Amniotic epithelial cell (primary cell): ENCODE measurements at places on chromosomes 7 and 10.

DNA sequence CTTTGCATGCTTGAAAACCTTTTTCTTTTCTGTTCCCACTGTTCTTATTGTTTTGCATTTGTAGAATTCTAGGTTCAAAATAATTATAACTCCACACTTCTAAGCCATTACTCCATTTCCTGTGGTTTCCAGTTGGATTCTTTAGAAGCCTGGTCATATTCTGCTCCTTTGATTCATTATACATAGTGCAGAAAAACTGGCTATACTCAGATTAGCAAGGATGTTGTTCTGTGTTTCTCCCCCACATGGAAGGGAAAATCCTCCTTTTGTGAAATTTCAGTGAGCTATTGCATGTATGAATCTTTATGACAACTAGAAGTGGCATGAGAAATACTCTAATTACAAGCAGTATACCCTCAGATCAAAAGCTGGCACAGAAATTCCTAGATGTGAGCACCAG is 79.5 kb downstream of the SLC13A1 start:
- DNase-seq: peak; percentile 95

DNA sequence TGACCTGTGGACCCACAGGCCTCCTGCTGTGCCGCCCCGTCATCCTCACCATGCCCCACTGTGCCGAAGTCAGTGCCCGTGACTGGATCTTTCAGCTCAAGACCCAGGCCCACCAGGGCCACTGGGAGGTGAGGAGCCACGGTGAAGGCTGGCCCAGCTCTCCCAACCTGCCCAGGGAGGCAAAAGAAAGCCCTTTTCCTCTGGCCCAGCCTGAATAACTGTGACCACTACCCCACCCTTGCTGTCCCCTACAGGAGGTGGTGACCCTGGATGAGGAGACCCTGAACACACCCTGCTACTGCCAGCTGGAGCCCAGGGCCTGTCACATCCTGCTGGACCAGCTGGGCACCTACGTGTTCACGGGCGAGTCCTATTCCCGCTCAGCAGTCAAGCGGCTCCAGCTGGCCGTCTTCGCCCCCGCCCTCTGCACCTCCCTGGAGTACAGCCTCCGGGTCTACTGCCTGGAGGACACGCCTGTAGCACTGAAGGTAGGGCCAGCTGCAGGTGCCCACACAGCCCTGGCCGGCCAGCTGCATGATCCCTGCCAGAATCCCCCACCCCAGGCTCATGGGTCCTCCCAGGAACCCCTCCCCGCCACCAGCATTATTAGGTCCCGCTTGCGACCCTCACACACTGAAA is 25.5 kb upstream of the SLC29A3 start:
- DNase-seq: no peak

GRCh38 chr7:143456992-143457793 is 13.9 kb downstream of the TAS2R60 start:
- no peak for DNase-seq

GRCh38 chr10:19848226-19848985 is 32.2 kb downstream of the PLXDC2 start:
- DNase-seq: peak; percentile 41

GRCh38 chr7:43756368-43757072 is 2.0 kb upstream of the BLVRA start:
- peak; percentile 74 for DNase-seq

GRCh38 chr7:107169120-107170050 is 582 bp downstream of the HBP1 start:
- peak; percentile 97 for DNase-seq

DNA sequence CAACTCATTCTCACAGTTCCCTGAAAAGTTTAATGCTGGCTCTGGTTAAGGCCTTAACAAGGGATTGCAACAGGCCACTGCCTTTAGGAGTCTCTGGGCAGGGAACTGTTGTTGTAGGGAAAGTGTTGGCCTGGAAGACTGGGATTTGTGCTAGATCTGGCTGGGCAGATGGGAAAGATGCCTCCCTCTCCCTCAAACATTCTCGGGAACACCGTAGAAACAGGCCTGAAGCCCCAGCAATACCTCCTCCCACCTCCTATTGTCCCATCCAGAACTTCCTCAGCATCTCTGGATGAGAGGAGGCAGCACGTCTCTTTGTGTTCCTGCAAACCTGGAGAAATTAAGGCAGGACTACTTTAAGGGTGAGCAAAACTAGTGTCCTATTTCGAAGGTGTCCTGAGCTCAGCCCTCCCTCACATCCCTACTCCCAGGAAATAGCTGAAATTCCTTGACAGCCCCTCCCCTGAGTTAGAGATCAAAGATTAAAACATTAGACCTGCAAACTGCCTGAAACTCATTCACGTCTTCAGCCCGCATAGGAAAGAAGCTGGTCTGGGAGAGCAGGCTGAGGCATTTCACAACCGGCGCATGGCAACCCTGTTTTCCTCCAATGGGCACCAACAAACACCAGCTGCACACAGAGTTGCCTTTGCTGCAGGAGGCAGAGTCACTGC is 10.9 kb upstream of the MAP3K8 start:
- peak; percentile 92 for DNase-seq

- DNase-seq: no peak
These were observed 42.9 kb upstream of the TCERG1L start for GRCh38 chr10:131354380-131354779.

DNA sequence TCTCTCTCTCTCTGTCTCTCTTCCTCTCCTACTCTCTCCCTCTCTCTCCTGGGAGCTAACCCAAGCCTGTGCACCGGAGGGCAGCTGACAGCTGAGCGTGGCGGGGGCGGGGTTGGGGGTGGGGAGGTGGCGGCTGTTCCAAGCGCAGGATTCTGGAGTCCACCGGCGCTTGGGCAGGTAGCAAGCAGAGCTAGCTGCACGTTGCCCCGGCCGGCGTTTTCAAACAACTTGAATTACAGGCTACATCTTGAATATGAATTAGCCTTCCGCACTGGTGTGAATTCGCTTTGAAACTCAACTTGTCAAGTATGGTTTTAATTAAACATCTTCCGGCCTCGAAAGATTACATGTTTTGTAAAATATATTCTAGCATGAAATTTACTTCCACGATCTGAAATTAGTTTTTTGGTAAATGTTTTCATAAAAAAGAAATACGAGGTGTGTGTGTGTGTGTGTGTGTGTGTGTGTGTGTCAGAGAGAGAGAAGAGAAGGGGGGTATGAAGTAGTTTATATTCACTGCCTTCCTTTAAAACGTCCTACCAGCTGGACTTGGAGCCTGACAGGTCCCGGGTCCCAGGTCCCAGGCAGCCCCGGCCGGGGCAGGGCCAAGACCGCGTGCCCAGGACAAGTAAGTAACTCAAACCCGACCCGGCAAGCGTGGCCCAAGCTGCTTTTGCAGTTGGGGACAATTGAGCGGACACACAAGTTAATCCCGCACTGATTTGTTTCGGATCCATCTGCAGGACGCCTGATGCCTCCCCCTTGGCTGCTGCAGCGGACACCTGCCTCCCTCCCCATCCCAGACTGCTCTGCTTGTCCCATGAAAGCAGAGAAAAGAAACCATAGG is 9.0 kb upstream of the DLX6 start:
- DNase-seq: no peak

DNA sequence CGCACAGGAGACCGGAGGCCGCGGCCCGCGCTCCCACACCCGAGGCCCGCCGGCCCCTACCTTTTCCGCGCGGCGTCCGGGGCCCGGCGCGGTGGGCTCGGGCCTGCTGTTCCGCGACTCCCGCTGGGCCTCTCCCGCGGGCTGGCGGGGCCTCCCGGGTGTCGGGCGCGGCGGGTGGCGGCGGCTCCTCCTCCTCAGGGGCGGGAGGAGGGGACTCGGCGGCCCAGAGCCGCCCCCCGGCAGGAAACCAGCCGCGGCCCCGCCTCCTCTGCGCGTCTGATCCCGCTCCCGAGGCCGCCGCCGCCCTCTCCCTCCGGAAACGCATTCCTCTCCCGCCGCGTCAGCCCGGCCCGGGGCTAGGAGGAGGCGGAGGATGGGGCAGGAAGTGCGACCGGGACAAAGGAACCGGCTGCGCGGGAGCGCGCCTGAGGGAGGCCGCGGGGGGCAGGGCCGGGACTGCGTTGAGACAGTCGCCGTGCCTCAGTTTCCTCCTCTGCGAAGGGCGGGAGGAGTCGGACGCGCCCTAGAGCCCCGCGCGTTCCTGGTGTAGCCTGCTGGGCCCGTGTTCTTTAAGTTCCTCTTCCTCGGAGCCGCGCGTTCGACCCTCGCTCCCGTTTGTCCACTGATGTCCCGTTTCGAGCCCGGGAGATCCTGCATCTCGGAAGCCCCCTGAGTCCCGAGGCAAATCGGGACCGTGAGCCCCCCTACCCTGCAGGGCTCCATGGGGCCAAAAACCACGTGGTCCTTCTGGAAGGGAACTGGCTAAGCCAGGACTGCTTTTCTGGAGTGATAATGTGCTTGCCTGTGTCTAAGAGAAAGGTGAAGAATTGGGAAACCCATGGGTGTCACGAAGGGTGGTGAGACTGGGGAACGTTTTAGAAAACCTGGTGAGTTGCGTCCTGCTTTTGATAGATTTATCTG is at the start of gene ITGB1:
Gene ITGB1 (minus strand): TSS at position 146 of the 921 bp plus-strand sequence. CDS start 22,672 bp downstream, outside the sequence.
- DNase-seq: peak; percentile 92

DNA sequence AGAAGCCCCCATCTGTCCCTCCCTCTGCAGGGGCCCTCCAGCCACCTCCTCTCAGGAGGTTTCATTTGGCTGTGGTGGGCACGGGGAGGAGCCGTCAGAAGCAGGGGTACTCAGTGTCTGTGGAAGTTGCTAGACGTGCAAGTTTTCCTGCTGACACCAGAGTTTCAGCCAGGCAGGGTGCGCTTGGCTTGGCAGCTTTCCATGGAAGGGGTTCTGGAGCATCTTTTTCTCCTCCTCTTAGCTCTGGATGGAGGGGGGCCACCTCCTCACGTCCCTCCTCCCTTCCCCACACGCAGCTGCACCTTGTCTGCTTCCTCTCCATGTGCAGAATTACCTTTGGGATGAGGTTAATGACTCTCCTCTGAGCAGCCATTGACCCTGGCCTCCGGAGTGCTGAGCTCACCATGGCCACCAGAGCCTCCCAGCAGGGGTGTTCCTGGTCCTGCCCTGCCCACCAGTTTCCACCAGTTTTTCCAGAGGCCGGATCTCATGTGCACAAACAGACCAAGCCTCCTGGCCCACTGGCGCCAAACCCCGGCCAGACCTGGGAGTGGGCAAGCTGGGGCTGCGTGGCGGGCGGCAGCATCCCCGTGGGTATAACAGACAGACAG is 579.8 kb upstream of the FOXK1 start:
- no peak for DNase-seq

GRCh38 chr10:125086691-125087090 is 73.7 kb downstream of the CTBP2 start:
- no peak for DNase-seq

DNA sequence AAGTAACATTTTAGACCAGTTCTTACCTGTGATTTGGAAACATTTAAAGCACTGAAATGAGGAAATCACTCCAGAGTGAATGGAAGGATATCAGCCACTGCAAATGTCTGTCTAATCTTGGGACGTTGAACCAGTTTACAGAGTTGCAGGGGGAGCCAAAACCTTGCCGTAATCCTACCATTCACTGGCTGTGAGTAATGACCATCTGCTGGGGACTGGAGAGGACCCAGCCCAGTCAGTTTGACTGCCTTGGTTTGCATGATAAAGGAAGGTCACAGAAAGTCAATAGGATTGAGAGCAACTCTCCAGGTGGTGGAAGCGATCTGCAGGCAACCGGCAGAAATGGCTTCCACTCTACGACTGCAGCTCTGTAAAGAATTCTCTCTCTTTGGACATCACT is 167.2 kb downstream of the AKR1D1 start:
- peak; percentile 64 for DNase-seq

GRCh38 chr7:76261931-76262330 is 40.5 kb upstream of the HSPB1 start:
- DNase-seq: no peak

DNA sequence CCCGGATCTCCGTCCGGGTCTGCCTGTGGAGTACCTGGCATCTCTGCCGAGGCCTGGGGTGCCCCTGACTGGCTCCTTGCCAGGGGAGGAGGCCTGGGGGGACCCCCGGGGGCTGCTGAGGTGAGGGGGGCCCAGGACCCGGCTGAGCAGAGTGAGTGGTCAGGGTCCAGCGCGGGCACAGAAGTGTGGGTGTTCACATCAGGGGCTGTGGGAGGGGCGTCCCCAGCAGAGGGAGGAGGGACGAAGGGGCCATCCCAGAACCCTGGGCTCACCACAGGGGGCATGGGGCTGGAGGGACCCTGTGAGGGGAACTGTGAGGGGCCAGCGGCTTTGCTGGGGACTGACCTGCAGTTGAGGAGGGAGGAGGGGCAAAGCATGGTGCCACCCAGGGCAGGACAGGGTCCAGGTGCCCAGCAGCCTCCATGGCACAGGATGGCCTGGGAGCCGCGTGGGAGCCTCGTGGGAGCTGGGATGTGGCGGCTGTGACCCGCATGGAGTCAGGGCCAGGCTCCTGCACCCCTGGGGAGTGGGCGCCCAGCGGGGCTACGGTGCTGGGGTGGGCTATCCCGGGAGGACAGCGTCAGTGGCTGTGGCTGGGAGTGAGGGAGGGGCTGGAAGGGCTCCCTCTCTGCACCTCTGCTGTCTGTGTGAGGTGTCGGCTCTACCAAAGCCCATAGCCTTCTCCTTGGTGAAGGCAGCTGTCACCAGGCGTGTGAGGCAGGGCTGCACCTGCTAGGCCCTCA is 91.2 kb downstream of the DNAJB6 start:
- no peak for DNase-seq

- DNase-seq: no peak
These were observed 293.4 kb upstream of the VWC2 start for GRCh38 chr7:49479936-49480544.

GRCh38 chr10:62589689-62590088 is 214.8 kb upstream of the ADO start:
- DNase-seq: peak; percentile 12

- no peak for DNase-seq
These were observed 37.9 kb downstream of the GPR26 start for GRCh38 chr10:123704076-123704475.

DNA sequence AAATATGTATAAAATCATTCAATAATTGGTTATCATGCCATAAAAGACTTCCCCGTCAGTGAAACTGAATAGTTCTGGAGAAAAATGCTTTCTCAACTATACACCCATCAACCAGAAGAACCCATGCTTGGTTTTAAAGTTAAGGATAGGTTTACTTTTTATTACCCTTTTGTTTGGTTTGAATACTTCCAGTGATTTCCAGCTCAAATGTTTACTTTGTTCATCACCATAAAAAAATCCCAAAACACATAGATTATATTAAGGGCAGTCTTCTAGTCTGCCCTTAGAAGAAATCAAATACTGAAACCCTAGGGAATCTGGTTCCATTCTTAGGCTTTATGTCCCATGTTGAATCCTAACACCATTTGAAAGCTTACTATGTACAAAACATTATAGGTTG is 49.2 kb downstream of the PTTG1IP2 start:
- no peak for DNase-seq

DNA sequence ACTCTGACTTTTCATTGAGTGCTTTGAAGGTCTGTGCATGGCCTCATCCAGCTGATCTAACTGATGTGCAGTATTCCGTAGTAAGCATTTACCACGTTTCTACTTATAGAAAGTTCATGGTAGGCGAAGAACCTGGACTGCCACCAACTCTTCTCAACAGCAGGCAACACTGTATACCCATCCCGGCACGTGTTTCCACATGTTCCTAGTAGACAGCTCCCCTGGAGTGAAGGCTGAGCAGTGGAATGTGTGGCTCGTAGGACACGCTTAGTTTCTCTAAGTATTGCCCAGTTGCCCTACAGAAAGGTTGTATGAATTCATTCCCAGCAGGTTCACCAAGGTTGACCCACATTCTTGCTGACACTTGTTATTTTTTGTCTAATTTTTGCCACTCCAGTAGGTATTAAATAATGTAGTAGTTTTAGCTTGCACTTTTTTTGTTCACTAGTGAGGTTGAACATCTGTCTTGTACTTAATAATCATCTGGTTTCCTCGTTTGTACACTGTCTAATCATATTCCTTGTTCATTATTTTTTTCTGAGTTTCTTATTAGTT is 15.2 kb downstream of the PROSER2 start:
- no peak for DNase-seq

GRCh38 chr10:18195060-18195799 is 55.0 kb downstream of the CACNB2 start:
- peak; percentile 43 for DNase-seq
